CD4-positive, CD25-positive, alpha-beta regulatory T cell (primary cell): ENCODE measurements at places on chromosomes 3 and 15. TPM values are rescaled to one million over a fixed set of nuclear protein-coding genes. Genes with fewer than 3 reads are reported as not detected.

The CNTN3 gene
- total RNA-seq = not detected

The ANP32A gene
- total RNA-seq = 89.4 TPM

The CRABP1 gene
- not detected for total RNA-seq

The CILP gene
- total RNA-seq = 0.52 TPM

The LYZL4 gene
- not detected for total RNA-seq

The BUB1B gene
- 4.8 TPM for total RNA-seq

The MORC1 gene
- 0.12 TPM for total RNA-seq

The CYP1A1 gene
- not detected for total RNA-seq

- DNase-seq = no peak
- no peaks in the 10 kb centered on the region for H3K36me3 ChIP-seq
- no peak overlapping the region for H3K27ac ChIP-seq
- H3K4me1 ChIP-seq = no peaks in the 10 kb centered on the region
Observed at GRCh38 chr15:70589221-70589620, 174.1 kb downstream of the UACA start.

DNA sequence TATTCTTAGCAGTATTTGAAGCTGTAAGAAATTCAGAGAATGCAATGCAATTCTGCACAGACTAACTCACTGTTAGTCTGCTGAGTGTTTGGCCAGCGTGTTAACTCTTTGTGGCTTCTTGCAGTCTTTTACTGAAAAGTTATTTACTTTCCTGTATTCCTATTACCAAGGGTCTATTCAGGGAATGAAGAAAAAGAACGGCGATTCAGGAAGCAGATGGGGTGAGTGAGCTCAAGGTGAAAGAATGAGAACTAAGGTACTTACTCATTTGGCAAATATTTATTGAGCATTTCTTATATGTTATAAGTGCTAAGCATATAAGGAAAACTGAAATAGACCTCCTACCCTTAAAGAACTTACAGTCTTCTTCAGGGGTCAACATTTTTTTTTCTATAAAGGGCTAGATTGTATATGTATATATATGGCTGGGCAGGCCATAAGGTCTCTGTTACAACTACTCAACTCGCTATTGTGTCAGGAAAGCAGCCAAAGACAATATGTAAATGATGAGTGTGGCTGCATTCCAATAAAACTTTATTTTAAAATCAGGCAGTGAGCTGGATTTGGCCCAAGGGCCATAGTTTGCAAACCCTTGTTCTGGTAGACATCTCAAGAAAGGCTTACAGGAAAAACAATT lies 271.9 kb upstream of the GADL1 start:
- no peaks in the 10 kb centered on the region for H3K4me1 ChIP-seq
- DNase-seq = peak; percentile 7
- H3K27me3 ChIP-seq = no peaks in the 10 kb centered on the region
- H3K27ac ChIP-seq = no peak overlapping the region
- no peaks in the 10 kb centered on the region for H3K36me3 ChIP-seq

DNA sequence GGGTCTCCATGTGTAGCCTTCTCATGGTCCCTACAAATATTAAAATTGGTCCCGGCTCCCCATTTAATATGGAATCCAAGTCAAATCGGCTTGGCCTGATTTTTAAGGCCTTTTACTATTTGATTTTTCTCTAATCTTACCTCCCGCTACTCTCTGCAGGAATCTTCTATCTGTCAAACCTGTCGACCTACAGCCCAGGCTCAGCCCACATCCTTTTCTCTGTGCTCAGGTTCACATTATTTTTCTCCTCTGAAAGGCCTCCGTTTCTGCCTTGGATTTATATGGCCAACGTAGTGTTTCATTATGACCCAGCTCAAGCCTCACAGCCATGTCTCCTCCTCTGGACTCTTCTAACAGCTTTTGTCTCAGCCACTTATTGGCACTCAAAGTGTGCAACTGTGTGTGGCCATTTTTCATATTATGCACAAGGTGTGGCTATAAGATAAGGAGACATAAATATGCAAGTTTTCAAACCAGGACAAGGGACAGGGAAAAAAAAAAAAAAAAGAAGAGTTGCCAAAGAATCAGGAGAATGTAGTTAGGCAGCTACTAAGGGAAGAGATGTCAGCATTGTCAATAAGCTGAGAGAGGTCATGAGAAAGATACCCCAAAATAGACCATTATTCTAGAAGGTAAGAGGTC lies 2.1 kb upstream of the GLCE start:
- no peak overlapping the region for H3K27ac ChIP-seq
- peaks cover 24% of the 10 kb centered on the region for H3K4me1 ChIP-seq
- H3K4me3 ChIP-seq = no peak overlapping the region
- no peaks in the 10 kb centered on the region for H3K36me3 ChIP-seq
- H3K27me3 ChIP-seq = no peaks in the 10 kb centered on the region

DNA sequence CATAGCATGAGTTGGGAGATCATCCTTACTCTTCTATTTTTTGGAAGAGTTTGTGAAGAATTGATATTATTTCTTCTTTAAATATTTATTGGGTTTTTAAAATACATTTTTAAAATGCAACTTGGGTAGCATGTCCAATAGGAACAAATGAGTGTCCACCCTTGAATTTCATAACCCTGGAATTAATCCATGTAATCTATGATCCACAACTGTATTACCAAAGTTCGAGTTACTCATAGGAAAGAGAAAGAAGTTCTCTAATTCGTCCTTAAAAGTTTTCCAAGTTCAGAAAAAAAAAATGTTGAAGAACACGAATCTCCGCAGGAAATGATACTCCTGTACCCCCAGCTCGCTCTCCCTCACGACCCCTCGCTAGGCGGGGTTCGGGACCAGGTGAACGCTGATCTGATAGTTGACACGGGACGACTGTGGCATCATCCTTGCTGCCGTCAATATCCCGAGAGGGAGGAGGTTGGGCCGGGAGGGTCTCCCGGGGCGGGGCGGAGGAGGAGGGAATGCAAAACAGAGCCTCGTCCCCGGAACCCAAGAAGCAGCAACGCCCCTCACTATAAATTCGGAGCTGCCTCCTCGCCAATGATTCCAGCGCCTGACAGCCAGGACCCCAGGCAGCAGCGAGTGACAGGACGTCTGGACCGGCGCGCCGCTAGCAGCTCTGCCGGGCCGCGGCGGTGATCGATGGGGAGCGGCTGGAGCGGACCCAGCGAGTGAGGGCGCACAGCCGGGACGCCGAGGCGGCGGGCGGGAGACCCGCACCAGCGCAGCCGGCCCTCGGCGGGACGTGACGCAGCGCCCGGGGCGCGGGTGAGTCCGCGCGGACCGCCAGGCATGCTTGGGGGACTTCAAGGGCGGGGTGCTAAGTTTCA lies at the start of gene AGTR1:
Gene AGTR1 (plus strand): TSS at position 598 of the 884 bp plus-strand sequence. CDS start 43,133 bp downstream, outside the sequence.
- H3K4me3 ChIP-seq = no peak within 1 kb of the TSS
- no peak within 1 kb of the TSS for H3K27ac ChIP-seq
- no peaks in the 10 kb centered on the region for H3K4me1 ChIP-seq

DNA sequence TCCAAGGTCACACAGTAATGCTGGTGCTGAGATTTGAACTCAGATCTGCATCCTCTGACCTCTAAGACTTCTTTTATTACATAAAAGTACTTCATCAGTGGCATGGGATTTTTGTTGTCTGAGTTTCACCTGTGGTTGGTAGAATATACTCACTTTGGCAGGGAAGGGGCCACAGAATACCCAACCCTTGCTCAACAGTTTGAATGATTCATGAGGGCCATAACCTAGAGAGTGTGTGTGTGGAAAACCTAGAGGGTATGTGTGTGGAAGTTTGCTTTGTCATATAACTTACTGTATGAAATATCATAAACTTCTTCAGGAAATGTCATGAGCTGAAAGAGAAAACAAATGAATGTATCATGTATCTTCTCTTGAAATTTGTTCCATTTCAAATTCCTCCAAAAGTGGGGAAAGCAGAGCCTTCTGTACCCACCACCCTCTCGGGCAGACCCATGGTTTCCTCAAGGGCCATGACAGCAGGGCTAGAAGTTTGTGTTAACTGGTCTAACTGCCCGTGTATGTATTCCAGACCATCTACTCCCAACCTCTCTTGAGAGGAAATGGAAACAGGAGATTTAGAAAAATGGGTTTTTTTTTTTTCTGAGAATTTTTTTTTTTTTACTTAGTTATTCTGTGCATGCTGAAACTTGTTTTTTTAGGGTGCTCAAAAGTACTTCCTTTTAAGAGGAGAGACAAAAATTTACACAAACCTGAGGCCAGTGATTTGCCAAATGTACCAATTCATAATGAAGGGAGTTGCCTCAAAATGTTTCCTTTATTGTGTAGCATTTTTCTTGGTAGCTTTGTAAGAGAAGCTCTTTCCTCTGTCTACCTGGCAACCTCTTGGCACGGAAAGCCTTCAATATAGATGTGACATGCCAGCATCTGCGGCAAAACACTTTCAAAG lies 127.0 kb downstream of the TPRG1 start:
- H3K27me3 ChIP-seq = no peaks in the 10 kb centered on the region
- H3K4me1 ChIP-seq = peaks cover 3% of the 10 kb centered on the region

- no peaks in the 10 kb centered on the region for H3K36me3 ChIP-seq
- H3K27me3 ChIP-seq = no peaks in the 10 kb centered on the region
- no peak overlapping the region for H3K4me3 ChIP-seq
- no peaks in the 10 kb centered on the region for H3K4me1 ChIP-seq
Observed at GRCh38 chr3:243356-243725, 46.8 kb downstream of the CHL1 start.

DNA sequence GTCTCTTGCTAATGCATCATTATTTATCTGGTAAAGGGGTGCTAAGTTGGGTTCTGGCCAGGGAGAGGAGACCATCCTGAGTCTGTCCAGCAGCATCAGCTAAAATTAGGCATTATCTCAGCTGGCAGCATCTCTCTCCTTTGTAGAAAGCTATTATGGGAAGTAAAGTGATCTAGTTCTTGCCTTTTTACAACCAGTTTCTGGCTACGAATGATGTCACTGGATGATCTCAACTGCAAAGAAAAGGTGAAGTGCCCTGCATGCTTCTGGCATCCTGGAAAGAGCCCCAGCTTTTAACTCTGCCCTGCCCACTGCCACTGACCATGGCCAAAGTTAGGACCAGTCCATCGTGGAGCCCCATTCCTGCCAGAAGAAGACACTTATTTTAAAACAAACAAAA lies 37.1 kb upstream of the IL12A start:
- no peaks in the 10 kb centered on the region for H3K4me1 ChIP-seq
- H3K4me3 ChIP-seq = no peak overlapping the region
- DNase-seq = no peak
- H3K36me3 ChIP-seq = no peaks in the 10 kb centered on the region
- H3K27ac ChIP-seq = no peak overlapping the region

- no peak for DNase-seq
- H3K4me1 ChIP-seq = no peaks in the 10 kb centered on the region
- H3K4me3 ChIP-seq = no peak overlapping the region
- no peak overlapping the region for H3K27ac ChIP-seq
Observed at GRCh38 chr3:21795152-21795837, 44.3 kb upstream of the ZNF385D start.

DNA sequence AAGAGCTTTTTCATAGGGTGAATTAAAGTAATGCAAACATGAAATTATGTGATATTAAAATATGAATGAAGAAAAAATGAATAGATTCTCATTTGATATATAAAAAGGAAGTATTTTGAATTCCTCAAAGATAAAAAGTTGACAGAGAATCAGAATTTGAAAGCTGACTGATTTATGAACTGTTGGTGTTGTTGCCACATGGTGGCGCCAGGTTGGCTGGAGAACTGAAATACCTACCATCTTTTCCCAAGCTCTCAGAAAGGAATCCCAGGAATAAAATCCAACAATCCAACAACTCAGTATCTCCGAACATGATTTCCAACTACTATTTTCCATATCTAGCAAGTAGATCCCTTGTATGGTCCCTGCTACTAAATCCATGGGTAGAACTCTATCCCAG lies 3.1 kb downstream of the MYRIP start:
- DNase-seq = no peak
- H3K4me1 ChIP-seq = peaks cover 4% of the 10 kb centered on the region
- no peak overlapping the region for H3K4me3 ChIP-seq
- no peak overlapping the region for H3K27ac ChIP-seq
- H3K36me3 ChIP-seq = no peaks in the 10 kb centered on the region

GRCh38 chr3:93861017-93861416 lies 112.7 kb downstream of the PROS1 start:
- no peak overlapping the region for H3K27ac ChIP-seq
- no peak overlapping the region for H3K4me3 ChIP-seq
- no peaks in the 10 kb centered on the region for H3K4me1 ChIP-seq
- no peak for DNase-seq
- H3K36me3 ChIP-seq = no peaks in the 10 kb centered on the region

DNA sequence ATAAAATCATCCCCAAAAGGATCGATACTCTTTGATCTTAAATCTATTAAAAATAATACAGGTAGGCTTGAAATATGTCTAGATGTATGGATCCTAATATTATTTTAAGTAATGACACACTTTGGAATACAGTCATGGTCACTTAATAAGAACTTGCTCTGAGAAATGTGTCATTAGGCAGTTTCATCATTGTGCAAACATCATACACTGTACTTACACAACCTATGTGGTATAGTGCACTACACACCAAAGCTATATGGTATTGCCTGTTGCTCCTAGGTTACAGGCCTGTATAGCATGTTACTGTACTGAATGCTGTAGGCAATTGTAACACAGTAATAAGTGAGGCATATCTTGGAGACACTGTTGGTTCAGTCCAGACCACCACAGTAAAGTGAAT lies 307.1 kb downstream of the RAP2B start:
- H3K4me1 ChIP-seq = no peaks in the 10 kb centered on the region
- DNase-seq = no peak
- H3K27ac ChIP-seq = no peak overlapping the region
- no peaks in the 10 kb centered on the region for H3K36me3 ChIP-seq
- H3K4me3 ChIP-seq = no peak overlapping the region
- no peaks in the 10 kb centered on the region for H3K27me3 ChIP-seq

GRCh38 chr3:111681661-111682426 lies 86.7 kb upstream of the ZBED2 start:
- H3K36me3 ChIP-seq = no peaks in the 10 kb centered on the region
- peaks cover 2% of the 10 kb centered on the region for H3K4me1 ChIP-seq
- DNase-seq = no peak
- H3K4me3 ChIP-seq = no peak overlapping the region

GRCh38 chr15:66220601-66221000 lies 32.9 kb downstream of the MEGF11 start:
- H3K4me3 ChIP-seq = no peak overlapping the region
- no peaks in the 10 kb centered on the region for H3K27me3 ChIP-seq
- no peak for DNase-seq
- H3K4me1 ChIP-seq = no peaks in the 10 kb centered on the region

DNA sequence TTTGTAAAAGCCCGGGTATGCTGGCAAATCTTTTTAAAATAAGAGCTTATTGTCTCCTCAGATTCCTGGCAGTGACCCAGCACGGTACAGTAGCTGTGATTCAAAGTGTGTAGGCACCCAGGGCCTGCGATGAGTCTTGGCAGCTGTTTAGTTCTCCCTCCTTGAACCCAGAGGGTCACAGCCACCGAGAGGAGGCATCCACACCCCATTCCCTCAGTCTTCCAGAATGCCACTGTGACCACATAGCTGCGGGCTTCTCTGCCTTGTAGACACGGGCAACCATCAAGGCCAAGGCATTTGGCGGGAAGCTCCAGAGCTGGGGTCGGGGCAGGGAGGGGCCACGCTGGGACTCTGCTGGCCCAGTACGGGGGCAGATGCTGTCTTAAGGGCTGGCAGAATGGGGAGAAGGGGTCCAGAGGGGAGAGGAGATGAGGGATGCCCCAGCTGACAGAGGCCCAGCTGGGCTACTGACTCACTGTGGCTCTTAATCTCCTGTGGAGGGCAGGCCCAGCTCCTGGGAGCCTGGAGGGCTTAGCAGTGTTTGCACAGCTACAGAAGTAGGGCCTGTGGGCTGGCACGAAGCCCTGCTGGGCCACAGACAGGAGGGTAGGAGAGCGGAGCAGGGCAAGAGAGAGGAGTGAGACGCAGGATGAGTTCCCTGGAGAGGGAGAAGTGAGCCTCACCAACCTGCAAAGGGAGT lies 68.8 kb upstream of the DLG1 start:
- no peaks in the 10 kb centered on the region for H3K4me1 ChIP-seq
- peaks cover under 1% of the 10 kb centered on the region for H3K27me3 ChIP-seq
- H3K27ac ChIP-seq = no peak overlapping the region
- no peak overlapping the region for H3K4me3 ChIP-seq

- DNase-seq = no peak
- no peaks in the 10 kb centered on the region for H3K36me3 ChIP-seq
- no peak overlapping the region for H3K4me3 ChIP-seq
Observed at GRCh38 chr15:94075349-94075748, 156.0 kb upstream of the MCTP2 start.
